HL-60 (cell line): ENCODE measurements at places on chromosomes 2 and 18.

GRCh38 chr2:1801541-1801940, 57.2 kb upstream of the PXDN start:
- no peak for DNase-seq

- DNase-seq, result no peak
These were observed 255.3 kb downstream of the NR4A2 start for GRCh38 chr2:156077041-156077742.

GRCh38 chr2:39737661-39738060, 41.4 kb downstream of the THUMPD2 start:
- no peak for DNase-seq

GRCh38 chr18:39051013-39051412, 1485.4 kb upstream of the CELF4 start:
- no peak for DNase-seq

GRCh38 chr2:10009811-10010781, 33.3 kb upstream of the KLF11 start:
- DNase-seq, result no peak

DNA sequence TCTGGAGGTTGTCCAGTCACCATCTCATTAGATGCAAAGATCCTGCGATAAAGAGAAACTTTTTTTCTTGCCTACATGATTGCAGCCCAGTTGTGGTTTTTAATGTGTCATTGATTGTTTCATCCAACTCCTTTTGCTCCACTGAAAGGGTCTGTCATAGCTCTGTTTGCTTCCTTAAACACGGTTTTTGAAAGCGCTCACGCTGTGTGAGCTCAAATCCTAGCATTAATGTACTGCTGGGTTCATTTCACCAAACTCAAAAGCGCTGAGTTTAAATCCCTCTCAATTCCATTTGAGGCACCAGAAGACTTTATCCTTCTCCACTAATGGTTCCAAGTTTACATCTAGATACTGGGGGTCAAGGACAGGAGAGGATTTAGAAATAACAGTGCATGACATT, 53.6 kb downstream of the CDK15 start:
- no peak for DNase-seq

GRCh38 chr18:332007-332406, 64.2 kb upstream of the THOC1 start:
- no peak for DNase-seq
